ENCODE measurements at places on chromosomes 3 and 15.

DNA sequence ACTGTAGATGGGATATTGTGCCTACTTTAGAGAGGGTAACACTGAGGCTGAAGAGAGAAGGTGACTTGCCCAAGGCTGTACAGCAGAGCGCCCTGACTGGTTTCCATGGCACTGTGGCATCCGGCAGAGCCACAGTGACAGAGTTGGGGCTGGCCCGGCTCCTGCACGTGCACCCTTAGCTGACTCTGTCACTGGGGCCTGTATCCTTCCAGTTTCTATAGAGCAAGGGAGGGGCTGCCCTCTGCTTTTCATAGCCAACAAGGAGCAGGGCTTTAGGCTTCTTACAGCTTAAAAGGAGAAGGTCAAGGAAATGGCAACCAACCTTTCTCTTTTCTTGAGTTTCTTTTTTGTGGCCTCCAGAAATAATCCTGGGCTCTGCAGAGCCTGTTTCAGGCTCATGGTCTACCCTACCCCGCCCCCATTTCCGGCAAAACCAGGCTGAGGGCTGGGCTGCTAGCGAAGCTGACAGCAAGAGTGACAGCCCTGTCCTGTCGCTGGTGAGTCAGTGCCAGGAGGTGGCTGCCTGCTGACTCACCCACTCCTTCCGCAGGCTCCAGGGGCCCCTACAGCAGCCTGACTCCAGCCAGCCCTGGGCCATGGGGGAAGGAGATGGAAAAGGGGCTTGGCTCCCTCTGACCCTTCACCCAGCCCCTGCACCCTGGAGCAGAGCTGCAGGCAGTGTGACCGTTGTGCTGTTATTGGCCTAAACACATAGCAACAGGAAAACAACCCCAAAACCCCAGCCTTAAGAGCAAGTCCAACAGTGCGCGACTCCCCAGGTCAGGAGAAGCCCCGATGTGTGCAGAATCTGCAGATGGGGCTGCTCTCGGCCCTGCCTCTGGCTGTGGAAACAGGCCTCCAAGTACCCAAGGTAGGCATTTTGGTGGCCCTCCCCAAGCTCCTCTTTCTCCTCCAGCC lies 29.8 kb downstream of the SLC6A6 start:
- DNase-seq: peak; percentile 79

- DNase-seq: no peak
Measured at GRCh38 chr3:186511245-186511644, 32.9 kb downstream of the CRYGS start.

DNA sequence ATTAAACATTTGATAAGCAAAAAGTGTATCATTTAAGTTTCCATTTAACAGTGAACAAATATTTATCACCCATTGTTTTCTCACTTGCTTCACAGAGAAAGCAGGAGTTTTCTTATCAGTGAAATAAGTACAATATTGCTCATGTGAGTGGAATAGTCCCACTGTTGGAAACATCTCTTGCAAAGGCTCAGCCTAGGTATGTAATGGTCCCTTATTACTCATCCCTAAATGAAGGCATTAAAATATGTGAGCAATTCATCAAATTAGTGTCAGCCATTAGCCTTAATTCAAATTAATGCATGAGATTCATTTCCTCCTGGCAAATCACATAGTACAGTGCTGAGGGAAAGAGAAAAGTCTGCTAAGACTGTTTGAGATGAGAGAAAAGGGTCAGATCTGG lies 9.6 kb upstream of the FMN1 start:
- DNase-seq: no peak

DNA sequence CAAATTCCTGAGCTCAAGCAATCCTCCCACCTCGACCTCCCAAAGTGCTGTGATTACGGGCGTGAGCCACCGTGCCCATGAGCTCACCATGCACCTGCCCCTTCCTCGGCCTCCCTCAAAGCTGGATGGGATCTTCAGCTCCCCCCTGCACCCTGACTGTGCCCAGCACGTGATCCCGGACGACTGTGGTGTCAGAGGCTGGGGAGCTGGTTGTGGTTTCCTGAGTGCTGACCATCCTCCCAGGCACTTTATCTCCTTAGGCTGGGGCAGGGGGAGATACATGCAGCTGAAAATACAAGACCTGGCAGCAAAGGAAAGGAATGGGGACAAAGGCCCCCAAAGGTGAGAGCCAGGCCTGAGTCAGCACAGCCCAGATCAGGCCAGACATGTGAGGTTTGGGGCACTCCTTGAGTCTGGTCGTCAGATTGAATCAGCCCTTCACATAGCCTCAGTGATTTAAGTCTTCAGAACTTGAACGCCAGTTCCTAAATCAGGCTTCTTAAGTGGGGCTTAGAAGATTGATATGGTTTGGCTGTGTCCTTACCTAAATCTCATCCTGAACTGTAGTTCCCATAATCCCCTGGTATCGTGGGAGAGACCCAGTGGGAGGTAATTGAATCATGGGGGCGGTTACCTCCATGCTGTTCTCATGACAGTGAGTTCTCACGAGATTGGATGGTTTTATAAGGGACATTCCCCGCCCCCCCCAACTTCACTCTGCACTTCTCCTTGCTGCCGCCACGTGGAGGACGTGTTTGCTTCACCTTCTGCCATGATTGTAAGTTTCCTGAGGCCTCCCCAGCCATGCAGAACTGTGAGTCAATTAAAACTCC lies 35.8 kb downstream of the PRKCD start:
- DNase-seq: no peak

- DNase-seq: no peak
Measured at GRCh38 chr3:38168151-38169026, 3.1 kb downstream of the OXSR1 start.

All from hypothalamus (tissue), 51 donors.